Natural killer cell treated with Interleukin-12 subunit alpha and Interleukin-12 subunit beta and Interleukin-15 and Interleukin-18, amount 100 ng/mL, for 72 hours (primary cell): ENCODE measurements at places on chromosomes 7 and 10.

GRCh38 chr10:86366902-86367151 lies 232 bp upstream of the GRID1 start:
- no peak for DNase-seq

GRCh38 chr7:82210416-82211184 lies 233.0 kb downstream of the CACNA2D1 start:
- DNase-seq, result no peak

DNA sequence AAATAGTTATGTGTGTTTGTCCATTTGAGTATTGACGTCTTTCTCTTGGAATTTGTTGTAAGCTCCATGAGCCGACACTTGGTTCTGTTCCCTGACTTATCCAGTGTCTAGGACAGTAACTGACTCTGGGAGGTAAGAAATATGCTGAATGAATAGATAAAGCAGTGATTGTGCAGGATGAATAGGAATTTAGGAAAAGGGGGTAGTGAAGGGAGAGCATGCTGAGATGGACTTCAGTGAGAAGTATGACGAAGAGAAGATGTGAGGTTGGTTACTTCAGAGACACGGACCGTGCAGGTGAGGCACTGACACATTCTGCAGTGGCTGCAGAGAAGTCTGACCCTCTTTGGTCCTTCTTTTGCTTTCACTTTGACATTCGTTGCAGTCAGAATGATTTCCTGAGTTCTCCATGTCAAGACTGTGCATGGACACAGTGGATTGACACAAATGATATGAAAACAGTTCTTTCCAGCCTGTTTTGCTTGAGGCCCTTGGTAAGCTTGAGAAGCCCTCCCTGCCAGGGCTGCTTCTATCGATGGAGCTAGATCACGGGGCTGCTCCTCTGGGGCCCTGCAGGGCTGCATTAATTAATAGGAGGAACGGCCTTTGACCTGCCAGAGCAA lies 261.5 kb upstream of the SORCS1 start:
- DNase-seq, result no peak

GRCh38 chr7:28296571-28297483 lies 115.5 kb upstream of the CREB5 start:
- DNase-seq, result no peak

GRCh38 chr10:110115784-110116520 lies 91.5 kb upstream of the MXI1 start:
- no peak for DNase-seq

- DNase-seq, result no peak
These were observed 12.6 kb downstream of the CPA4 start for GRCh38 chr7:130305433-130306042.

- DNase-seq, result no peak
These were observed 74.6 kb downstream of the WDFY4 start for GRCh38 chr10:48759113-48759901.

- no peak for DNase-seq
These were observed 1.5 kb downstream of the CWF19L1 start for GRCh38 chr10:100265821-100266485.

- DNase-seq, result no peak
These were observed 704.7 kb upstream of the COBL start for GRCh38 chr7:52021343-52021742.

GRCh38 chr7:98284335-98285036 lies 3.0 kb downstream of the BRI3 start:
- DNase-seq, result no peak

- DNase-seq, result no peak
These were observed 121.8 kb downstream of the KMT2C start for GRCh38 chr7:152313831-152314604.

- DNase-seq, result no peak
These were observed 205.2 kb downstream of the FAM107B start for GRCh38 chr10:14569274-14570060.

DNA sequence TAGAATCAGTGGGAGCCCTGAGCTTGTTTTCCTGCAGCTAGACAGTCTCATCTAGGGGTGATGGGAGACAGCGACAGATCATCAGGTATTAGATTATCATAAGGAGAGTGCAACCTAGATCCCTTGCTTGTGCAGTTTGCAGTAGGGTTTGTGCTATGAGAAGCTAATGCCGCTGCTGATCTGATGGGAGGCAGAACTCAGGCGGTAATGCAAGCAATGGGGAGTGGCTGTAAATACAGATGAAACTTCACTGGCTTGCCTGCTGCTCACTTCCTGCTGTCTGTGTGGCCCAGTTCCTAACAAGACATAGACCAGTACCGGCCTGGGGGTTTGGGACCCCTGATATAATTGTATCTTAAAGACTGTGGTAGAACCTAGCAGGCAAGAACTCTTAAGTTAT lies 17.6 kb downstream of the NRBF2 start:
- DNase-seq, result no peak

DNA sequence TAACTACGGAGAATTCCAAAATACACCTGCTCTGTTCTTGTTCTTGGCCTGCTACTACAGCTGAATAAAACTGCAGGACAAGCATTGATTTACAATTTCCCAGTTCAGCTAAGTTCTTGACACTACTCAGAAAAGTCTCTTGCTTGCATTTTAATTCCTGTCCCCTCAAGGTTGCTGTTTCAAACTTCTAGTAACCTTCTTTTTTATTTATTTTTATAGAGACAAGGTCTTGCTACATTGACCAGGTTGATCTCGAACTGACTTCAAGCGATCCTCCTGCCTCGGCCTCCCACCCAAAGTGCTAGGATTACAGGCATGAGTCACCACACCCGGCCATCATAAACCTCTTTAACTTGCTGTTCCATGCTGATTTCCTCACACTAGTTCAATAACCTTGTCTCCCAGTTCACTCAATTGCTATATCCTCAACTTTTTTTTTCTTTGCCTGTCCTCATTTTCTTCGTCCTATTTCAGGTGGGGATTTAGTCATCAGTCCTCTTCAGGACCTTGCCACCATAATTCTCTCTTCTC lies 79.9 kb downstream of the ARHGAP21 start:
- no peak for DNase-seq

DNA sequence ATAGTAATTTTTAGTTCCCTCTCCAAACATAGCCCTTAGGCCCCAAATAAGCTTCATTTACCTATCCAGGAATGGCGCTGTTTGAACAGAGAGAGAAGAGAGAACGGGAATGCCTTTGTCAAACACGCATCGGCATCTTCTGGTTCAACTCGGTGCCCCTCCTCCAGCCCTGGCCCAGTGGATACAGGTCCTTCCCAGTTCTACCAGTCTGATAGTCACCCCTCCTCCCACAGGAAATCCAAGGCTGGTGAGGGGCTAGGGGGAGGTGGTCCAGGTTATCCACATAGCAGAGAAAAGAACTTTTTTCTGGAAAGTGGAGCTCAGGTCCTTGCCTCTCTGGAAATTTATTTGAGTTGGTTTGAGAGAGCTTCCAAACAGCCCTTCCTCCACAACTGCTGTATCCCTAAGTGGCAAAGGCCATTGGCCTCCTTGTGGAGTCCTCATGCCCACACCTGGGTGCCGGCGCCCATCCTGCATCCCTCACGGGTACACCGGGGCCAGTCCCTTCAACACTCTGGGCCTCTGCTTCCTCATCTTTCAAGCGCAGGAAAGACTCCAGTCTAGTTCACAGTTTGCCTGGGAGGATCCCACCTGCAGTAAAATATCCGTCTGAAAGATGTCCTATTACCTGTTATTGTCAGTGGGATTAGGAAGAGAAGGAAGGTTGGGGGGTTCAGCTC lies 287.4 kb downstream of the CELF2 start:
- DNase-seq, result no peak

DNA sequence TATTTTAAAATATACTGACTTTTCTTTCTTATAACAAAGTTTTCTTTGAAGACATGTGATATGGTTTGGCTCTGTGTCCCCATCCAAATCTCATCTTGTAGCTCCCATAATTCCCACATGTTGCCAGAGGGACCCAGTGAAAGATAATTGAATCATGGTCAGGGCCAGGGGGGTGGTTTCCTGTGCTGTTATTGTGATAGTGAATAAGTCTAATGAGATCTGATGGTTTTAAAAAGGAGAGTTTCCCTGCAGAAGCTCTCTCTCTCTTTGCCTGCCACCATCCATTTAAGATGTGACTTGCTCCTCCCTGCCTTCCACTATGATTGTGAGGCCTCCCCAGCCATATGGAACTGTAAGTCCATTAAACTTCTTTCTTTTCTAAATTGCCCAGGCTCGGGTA lies 768.1 kb downstream of the NRG3 start:
- no peak for DNase-seq

DNA sequence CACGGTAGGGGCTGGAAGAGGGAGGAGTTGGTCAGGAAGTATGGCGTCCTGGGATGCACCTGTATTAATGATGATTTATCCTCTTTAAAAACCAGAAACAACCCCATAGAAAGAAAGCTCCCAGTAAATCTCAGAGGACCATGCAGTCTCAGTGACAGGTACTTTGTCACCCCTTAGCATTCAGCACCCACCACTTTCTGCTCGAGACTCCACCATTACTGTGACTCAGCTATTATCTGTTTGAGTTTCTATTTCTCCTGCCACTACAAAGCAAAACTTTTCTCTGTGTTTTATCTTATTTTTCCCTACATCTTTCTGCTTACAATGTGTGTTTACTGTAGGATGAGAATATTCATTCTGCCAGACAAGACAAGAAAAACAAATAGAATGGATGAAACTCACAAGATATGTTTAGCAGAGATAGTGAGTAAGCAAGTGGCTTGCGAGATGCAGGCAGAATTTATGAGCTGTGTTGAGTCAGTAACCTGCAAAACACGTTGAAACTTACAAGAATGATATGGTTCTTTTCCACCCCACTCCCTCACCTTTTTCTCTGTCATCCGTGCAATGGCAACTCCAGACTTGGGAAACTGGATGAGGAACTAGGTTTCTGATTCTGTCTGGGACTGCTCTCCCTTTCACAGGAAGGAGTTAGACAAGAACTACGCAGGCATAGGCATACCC lies 127.1 kb downstream of the AOAH start:
- no peak for DNase-seq

DNA sequence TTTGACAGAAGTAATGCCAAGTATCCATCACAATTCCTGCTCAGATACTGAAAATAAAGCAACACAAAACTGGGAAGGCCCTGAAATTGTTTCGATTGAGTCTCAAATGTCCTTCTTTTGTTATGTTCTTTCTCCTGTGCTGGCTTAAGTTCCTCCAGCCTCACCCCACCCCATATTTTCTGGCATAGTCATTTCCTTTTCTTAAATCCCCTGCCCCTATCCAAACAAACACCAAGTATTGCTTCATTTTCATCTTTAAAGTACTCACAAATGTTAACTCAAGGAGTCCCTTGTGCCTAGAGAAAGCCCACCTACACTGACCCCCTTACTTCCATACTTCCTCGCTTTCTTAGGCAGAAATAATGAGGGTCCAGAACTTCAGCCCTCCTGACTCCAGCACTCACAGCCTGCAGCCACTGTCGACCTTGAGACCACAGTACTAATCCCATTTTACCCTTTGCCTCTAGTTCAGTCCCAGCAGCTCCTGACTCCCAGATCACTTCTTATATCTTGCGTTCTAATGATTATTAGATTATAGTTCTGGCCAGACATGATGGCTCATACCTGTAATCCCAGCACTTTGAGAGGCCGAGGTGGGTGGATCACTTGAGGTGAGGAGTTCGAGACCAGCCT lies 73.2 kb upstream of the ST8SIA6 start:
- no peak for DNase-seq

DNA sequence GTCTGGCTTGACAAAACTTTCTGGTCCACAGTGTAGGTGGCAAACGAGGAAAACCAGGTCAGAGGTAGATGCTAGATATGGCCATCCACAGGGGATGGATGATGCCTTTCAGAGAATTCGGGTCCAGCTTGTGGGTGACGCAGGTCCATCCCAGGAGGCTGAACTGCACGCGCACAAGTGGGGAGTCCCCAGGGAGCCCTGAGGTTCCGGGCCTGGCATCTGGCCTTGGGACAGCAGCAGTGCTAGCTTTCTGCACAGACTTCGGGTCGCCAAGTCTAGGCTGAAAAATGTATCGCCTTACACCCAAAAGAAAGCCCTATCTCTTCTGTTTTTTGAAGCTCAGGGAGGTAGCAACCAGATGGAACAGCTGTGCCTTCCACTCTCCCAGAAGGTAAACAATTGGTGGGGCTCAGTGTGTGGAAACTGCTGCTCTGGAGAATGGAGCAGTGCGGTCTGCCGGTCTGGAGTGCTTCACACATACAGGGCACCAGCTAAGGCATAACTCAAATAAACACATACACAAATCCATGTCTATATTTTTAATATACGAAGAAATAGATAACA lies 119.3 kb upstream of the ACBD5 start:
- DNase-seq, result no peak

GRCh38 chr10:60954035-60954434 lies 10.1 kb upstream of the RHOBTB1 start:
- DNase-seq, result no peak

DNA sequence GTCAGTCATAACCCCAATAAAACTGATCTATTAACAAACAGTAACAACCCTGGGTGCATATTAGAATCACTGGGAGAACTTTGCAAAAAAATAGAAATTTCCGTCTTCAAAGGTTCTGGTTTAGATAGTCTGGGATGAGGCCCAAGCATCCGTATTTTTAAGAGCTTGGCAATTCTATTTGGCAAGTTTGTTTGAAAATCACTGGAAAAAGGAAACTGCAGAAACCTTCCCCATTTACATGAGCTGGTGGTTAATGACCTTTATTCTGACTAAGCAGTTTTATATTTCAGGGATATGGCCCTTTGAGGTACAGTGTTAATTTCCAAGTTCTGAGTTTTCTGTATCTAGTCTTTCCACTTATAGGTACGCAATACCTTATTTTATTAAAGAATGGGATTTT lies 115.8 kb upstream of the PRR15 start:
- DNase-seq, result no peak

DNA sequence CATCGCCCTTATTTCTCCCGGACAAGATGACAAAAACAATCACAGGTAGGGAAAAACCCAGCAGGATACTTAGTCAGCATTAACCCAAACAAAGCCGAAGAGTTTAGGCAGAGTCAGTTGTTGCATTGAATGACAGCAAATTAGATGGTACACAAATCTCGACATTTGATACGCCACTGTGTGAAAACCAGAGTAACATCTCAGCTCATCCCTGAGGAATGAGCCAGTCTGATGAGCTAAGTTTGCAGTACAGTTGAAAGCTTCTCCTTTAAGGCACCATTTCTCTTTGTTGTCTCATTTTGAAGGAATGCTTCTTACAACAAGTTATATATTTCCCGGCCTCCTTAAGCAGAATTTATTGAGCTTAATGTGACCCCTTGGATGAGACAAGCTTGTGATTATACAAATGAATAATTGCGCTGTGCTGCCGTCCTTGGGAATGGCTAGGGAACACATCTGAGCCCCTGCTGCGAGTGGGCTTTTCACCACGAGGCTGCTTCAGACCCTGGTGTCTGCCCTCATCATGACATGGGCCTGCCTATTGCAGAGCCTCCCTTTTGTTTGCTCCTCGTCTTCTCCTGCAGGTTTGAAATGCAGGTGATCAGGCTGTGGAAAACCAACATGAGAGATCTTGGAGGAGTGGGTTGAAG lies 137.3 kb downstream of the CELF2 start:
- no peak for DNase-seq

- DNase-seq, result no peak
These were observed 194.9 kb downstream of the GPAM start for GRCh38 chr10:111988646-111989045.
